Stimulated activated CD4-positive, alpha-beta T cell treated with anti-CD3 and anti-CD28 coated beads, Interleukin-15, amount 100 ng/mL, for 24 hours (primary cell): ENCODE measurements at places on chromosomes 7 and 10.

GRCh38 chr7:49483142-49483541 is 290.3 kb upstream of the VWC2 start:
- DNase-seq: no peak

DNA sequence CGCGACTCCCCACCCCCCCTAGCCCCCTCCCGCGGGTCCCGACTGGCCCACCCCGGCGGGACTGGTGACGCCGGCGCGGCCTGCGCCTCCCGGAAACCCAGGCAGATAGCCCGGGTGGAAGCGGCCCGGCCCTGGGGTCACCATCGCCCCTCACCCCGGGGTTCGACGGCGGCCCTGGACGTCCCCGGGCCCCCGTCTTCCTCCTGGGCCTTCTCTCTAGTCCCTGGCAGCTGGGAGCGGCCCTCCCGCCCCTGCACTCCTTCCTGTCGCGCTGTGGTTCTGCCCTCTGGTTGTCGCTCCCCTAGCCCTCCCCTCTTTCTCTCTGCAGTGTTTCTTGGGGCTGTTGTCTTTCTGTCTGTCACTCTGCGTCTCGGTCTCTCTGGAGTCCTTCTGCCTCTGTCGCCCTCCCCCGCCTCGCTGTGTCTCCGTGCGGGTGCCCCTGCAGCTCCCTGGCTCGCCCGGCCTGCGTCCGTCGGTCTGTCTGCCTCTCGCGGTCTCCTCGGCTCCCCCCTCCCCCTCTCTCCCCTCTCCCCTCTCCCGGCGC is 90.5 kb upstream of the PAX2 start:
- DNase-seq: peak; percentile 33

DNA sequence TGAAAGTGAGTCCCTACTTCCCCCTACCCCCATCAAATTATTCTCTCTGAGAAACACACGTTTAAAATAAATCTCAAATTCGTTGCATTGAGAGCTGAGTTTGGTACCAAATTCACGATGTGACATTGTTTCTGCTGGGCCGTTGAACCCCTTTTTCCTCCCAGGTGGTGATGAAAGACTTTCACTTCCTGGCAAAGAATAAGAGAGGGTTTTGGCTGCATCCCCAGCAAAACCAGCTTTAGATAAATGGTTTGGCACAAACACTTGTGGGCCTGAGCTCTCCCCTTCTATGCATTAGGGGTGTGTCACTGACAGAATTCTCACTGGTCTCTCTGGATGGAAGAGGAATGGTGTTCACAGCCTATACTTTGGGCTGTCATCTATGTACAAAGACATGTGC is 8.8 kb upstream of the DNTT start:
- no peak for DNase-seq

DNA sequence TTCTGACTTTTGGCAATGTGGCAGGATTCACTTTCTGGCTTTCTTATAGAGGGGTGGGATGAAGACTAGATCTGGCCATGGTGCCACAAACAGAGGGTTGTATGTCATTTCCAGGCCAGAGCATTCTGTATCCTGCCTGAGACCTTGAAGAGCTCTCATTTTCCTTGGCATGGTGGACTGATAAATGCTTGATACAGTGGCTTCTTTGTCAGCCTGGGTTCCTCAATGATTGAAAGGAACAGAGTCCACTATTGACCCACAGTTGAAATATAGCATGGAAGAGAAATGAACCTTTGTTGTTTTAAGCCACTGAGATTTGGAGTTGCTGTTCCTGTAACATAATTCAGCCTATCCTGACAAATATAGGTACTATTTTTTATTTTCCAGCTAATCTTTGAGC is 462.7 kb downstream of the SUGCT start:
- no peak for DNase-seq

- DNase-seq: no peak
Measured at GRCh38 chr10:94029955-94030354, 36.2 kb downstream of the PLCE1 start.

DNA sequence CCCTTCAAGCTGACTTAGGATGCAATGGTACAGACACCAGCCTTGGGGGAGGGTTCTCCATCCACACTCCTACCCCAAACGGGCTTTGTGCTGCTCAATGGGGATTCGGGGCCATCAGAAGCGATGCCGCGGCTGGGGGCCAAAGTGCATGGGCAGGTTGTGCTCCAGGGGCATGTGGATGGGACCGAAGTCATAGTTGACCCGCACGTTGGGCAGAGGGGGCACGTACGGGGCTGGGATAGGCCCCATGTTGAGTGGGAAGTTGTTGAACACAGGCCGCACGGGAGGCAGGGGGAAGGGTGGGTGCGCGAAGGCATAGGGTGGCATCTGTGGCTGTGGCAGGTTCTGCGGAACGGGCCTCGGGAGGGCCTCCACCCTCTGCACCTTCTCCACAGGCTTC is 158.7 kb downstream of the RNF216 start:
- no peak for DNase-seq

DNA sequence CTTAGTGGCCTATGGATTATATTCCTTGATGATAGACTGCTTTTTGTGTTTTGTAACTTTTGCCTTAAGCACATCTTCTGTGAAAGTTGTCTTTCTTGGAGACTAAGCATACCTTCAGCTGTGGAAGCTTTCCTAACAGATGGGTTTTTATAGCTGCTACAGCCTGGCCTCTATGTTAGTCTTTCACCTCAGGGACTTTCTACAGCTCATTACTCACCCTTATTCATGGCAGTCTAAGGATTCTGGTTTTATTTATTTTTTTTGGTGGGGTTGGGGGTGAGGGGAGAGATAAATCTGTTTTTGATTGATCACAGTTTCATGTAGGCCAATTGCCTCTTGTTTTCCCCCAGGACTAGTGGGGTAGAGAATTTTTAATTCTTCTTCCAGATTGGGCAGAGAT is 219.9 kb downstream of the DKK1 start:
- DNase-seq: no peak

- no peak for DNase-seq
Measured at GRCh38 chr7:83096065-83096580, 66.6 kb downstream of the PCLO start.

GRCh38 chr7:87797798-87798403 is 78.3 kb downstream of the SLC25A40 start:
- no peak for DNase-seq

DNA sequence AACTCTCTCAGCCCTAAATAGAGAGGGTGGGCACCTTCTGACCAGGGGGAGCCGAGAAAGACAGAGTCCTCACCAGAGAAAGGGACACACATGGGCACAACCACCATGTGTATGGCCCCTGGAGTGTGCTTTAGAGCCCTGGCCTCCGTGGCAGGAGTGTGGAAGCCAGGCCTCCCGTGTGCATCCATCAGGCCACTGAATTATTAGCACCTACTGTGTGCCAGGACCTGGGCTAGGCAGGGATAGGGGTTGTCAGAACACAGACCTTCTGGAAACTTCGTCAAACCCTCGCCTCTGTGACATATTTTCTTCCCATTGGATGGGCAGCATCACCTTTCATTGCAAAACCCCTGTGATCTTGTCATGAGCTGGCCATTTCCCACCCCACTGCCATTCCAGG is 78.5 kb downstream of the ZMIZ1 start:
- no peak for DNase-seq

DNA sequence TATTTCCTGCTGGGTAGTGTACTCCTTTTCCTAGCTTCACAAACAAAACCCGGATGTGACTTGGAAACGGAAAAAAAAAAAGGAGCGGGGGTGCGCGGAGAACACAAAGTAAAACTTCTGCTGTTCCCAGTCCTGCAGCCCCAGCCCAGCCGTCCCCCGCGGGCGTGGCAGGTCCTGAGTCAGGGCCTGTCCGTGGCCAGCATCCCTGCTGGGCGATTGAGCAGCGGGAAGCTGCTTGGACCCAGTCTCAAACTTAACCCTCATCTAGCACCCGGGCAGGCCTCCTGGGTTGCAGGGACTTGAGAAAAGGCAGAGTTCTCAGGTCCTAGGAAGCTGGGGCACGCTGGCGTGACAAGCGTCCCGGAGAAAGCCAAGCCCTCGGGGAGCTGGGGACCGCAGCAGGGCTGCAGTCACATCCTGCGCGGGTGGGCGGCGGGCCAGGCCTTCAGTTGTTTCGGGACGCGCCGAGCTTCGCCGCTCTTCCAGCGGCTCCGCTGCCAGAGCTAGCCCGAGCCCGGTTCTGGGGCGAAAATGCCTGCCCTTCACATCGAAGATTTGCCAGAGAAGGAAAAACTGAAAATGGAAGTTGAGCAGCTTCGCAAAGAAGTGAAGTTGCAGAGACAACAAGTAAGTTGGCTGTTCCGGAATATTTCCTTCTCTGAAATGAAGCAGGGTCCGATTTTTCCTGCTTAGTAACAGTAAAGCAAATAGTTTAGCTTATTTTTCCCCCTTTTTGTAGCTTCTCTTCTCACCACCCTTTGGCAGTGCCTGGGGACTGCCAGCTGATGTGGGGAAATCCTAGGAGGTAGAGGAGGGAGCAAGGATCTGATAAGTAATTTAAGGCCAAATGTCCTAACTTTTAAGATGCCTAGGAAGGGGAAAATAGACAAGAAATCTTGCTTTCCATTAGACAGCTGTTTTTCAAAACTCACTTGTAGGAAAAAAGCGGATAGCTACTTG is at the start of gene GNG11:
TSS of gene GNG11 (plus strand) at position 129 of the 960 bp plus-strand sequence. CDS start at position 532, 403 bp downstream.
- DNase-seq: peak; percentile 54

DNA sequence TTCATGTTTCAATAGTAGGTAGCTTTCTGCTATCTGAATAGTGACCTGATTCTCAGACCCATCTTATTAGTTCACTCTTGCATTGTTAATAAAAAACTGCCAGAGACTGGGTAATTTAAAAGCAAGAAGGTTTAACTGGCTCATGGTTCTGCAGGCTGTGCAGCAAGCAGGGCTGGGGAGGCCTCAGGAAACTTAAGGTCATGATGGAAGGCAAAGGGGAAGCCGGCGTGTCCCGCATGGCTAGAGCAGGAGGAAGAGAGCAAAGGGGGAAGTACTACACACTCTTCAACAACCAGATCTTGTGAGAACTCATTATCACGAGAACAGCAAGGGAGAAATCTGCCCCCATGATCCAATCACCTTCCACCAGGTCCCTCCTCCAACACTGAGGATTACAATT is 185.2 kb upstream of the PITRM1 start:
- no peak for DNase-seq

GRCh38 chr7:95508780-95509179 is 23.0 kb downstream of the ASB4 start:
- no peak for DNase-seq

- no peak for DNase-seq
Measured at GRCh38 chr10:119189811-119190282, 11.2 kb upstream of the PRDX3 start.

DNA sequence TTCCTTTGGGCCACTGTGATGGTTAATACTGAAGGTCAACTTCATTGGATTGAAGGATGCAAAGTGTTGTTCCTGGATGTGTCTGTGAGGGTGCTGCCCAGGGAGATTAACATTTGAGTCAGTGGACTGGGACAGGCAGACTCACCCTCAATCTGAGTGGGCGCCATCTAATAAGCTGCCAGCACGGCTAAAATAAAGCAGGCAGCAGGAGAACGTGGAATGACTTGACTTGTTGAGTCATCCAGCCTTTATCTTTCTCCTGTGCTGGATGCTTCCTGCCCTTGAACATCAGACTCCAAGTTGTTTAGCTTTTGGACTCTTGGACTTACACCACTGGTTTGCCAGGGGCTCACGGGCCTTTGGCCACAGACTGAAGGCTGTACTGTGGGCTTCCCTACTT is 1046.9 kb downstream of the TYW1 start:
- no peak for DNase-seq

DNA sequence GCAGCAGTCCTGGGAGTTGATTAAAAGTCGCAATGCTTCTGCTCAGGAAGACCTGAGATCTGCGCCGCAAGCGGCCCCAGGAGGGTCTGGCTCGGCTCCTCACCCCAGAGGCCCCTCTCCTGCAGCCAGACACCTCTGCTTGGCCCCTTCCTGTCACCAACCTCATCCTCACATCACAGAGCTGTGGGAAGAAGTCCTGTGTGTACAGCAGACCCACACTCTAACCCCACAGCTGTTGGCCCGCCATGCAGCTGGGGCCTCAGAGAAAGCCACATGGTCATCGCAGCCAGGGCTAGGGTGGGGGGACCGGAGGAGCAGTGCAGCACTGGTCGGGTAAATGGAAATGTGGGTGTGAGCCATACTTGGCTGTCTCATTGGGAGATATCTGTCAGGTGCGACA is 97.7 kb downstream of the RGS10 start:
- no peak for DNase-seq

- DNase-seq: no peak
Measured at GRCh38 chr7:148547951-148548350, 42.6 kb upstream of the C7orf33 start.

- no peak for DNase-seq
Measured at GRCh38 chr10:35359056-35359455, 22.7 kb downstream of the CCNY start.

DNA sequence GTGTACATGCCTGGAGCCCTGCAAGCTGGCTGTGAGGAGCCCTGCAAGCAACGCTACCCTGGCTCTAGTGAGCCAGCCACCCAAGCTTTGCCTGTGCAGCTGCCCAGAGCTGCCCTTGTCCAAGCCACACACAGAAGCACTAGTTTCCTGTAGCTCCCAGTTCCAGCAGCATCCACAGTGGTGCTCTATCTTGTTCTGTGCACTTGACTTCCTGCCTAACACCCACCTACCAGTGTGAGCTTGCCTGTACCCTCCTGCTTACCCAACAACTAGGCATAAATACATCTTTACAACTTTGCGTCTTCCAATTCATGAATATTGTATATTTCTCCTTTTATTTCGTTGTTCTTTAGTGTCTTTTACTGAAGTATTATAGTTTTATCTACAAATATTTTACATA is 32.2 kb upstream of the ZNF518A start:
- DNase-seq: no peak

DNA sequence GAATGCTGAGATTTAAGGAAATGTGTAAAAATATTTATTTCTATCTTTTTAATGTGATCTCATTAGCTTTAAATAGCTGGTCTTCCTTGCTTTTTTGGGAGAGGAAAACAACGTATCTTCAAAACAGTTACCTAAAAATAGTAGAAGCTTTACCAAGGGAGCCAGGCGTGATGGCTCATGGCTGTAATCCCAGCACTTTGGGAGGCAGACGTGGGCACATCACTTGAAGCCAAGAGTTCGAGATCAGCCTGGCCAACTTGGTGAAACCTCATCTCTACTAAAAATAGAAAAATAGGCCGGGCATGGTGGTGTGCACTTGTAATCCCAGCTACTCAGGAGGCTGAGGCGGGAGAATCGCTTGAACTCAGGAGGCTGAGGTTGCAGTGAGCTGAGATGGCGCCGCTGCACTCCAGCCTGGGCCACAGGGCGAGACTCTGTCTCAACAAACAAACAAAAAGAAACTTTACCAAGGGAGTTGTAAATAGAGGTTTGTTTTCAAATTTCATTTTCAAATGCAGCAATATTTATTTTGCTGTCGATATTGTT is 48.4 kb upstream of the ITGB1 start:
- DNase-seq: no peak

GRCh38 chr7:27117887-27118491 is 12.6 kb downstream of the HOXA4 start:
- DNase-seq: no peak

GRCh38 chr10:11260170-11260569 is 242.5 kb downstream of the CELF2 start:
- DNase-seq: no peak

GRCh38 chr7:8056439-8056838 is 87.8 kb downstream of the GLCCI1 start:
- DNase-seq: no peak
